ENCODE measurements at places on chromosomes 12 and 14.

DNA sequence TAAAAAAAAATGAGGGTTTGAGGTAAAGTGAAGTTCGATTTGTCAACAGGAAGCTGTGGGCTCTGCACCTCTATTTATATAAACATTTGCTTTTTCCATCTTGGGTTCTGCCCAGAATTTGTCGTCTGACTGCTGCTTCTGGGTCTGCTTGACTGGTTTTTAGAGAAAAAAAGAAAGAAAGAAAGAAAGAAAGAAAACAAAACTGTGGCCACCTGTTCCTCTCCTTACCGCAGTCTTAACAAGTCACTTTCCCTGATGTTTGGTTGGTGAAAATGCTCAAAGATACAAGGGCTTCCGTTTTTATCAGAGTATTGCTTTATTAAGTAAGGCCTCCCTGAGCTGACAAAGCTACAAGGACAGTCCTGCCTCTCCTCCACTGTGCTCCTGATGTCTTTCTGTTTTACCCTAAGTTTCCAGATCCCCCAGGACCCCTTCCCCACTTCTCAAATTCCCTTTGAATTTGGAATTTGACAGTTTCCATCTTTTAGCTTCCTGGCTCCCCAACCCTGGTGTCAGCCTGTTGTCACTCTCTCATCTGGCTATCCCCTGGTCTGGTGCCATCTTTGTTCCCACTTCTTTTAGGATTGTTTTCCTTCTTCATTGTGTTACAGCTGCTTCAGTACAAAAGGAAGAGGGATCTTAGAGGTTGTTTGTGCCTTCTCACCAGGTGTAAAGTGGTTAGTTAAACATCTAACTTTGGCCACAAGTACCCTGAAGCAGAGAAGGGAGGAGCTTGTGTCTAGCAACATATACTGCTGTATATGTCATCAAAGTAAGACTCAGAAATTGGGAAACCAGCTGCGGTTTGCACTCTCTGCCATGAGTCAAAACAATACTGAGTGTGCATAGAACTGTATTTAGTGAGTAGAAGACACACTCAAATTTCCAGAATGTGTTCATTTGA, 18.0 kb downstream of the MFAP5 start:
- no peak for DNase-seq

DNA sequence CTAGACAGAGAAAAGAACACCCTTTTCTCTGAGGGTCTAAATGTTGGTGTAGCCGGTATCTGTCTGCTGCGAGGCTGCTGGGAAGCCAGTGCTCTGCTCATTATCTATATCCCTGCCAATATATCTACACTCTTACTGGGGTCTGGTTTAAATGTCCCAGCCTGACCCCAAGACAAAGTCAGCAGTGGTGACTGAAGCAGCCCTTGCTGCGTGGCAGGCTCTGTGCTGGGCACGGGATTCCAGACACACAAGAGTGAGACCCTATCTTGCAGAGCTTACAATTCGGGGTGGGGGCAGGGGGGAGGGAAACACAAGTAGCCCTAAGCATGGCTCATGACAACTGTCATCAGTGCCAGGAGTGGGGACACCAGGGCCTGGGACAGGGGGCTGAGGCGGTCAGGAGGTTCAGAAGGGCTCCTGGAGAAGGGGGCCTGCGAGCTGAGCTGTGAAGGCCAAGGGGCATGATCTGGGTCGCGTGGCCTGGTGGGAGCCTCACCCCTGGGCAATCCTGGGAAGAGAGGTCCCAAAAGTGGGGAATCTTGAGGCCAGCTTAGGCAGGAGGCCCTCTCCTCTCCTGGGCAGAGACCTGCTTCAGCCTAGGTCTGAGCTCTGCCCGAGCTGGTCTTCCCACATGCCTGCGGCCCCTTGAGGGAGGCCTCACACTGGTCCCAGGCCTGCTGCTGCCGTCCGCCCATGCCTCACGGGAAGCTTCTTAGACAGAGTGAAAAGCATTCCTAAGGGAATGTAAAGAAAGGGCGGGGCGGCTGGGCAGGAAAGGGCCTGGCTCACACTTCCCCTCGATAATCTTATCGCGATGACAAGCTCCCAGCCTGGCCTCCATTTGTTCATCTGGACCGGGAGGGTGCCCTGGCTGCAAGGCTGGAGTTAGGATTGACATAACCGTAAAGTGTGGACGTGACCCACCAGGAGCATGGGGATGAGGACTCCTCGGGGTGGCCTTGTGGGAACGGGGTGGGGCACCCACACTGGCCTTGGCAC, 7.3 kb upstream of the RCOR1 start:
- no peak for DNase-seq

DNA sequence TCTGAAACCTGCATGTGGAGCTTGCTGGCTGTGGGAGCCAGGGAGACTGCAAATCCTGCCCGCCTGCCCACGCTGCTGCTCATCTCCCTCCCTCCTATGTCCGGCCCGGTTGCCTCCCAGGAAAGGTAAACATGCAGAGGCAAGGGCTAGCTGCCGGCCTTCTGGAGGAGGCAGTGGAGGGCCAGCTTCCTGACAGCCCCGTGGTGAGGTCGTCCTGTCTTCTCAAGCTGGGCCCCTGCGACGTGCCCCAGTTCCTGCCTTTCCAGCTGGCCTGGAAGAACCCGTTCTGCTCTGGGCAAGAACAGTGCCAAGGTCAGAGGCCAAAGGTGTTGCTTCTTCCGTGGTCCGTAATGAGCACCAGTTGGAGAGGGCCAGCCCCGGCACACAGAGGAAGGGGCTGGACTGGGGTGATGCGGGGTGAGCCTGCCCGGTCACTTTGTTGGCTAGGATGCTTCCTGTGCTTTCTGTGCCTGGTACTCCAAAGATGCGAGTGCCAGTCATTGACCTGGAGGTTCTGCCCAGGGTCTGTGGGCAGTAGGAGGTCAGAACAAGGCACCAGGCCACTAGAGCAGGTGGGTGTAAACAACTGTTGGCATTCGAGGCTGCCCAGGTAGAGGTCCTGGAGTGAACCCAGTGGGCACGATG, 25.3 kb downstream of the TPCN1 start:
- DNase-seq = peak; percentile 44

DNA sequence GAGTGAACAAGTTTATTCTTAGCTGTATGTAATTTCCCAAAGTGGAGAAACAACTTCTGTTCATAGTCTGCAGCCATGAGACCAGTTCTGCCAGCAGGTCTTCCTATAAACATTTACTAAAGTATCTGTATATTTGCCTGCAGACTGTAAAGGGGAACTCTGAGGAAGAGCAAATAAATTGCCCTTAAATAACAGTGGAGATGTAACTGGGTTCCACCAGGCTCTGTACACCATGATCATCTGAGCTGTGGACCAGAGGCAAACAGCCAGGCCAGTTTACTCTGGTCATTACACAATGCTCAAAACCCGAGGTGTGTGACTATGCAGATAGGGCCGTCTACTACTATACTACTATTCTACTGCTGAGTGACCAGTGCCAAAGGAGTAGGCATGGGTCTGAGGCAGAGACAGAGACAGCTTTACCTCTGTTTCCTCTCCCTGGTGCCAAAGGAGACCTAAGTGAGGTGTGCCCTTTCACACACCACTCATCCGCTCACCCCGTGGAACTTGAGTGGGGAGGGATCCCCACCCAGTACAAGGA, 21.1 kb upstream of the CERS5 start:
- DNase-seq = no peak

DNA sequence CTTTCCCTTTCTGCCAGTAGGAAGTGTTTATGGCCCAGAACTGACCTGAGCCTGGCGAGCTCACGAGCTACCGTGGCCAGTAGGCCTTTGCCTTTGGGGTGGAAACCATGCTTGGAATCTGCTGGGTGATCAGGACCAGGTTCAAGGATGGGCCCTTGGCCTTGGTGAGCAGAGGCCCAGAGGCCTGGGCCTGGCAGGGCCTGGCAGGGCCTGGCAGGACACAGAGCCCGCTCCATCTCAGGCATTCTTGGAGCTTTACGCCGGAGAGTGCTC, 184.8 kb upstream of the RTL1 start:
- no peak for DNase-seq

DNA sequence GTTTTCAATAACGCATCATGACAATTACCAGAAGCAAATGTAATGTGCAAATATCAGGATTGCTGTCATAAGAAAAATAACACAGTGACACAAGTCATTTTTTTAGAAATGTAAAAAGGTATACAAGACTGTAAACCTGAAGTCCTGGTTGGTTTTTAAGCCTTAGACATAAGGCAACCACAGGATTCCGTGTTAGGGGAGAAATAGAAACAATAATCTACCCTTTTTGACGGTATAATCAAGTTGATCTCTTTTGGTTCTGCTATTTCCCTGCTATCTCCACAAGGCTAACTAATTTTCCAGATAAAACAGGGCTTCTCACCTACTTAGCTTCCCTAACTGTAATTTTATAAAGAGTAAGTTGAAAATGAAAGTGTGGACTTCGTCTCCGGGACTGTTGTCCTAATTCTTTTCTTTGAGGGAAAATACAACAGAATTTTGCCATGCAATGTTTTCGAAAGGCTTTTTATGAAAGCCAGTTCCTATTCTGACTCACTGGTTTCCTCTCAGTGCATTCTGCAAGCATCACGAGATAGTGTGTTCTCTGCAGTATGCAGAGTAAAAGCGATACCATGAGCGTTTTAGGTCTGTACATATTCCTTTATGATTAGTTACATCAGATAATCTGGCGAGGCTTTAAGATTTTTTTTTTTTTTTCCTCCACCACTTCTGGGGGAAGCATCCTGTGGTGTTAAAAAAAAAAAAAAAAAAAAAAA, 10.6 kb downstream of the MYO1H start:
- no peak for DNase-seq

GRCh38 chr14:42198010-42198409, 591.3 kb downstream of the LRFN5 start:
- DNase-seq = no peak

DNA sequence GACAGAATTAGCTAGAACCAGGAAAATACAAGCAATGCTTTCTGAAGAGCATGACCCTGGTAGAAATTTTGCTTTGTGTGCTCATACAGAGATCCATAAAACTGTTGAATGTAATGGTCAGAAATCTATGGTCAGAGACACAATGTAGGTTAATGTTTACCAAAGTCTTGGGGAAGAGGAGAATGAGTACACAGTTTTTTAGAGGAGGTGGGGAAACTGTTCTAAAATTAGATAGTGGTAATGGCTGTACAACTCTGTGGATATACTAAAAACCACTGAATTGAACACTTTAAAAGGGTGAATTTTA, 109.5 kb upstream of the ARHGAP5 start:
- no peak for DNase-seq

- no peak for DNase-seq
Observed at GRCh38 chr12:31736472-31736871, 7.7 kb upstream of the AMN1 start.

GRCh38 chr14:57512220-57512619, 18.6 kb upstream of the CCDC198 start:
- peak; percentile 15 for DNase-seq

- DNase-seq = no peak
Observed at GRCh38 chr12:68602720-68603119, 8.0 kb upstream of the RAP1B start.

DNA sequence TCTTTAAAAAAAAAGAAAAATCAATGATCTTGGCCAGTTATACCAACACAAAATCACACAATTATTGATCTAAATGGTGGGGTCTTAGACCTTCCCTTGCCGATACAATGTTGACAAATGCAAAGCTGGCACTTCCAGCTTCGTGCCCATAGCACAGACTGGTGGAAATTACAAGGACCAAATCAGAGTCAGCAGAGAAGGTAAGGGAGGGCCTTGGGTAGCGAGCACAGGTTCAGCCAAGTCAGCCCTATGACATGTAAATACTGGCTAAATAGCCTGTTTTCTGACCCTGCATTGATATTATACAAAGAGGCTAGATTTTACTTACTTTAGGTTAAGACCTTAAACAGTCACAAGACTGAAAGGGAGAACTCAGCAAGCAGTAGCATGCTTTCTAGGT, 30.3 kb upstream of the WDR89 start:
- no peak for DNase-seq

DNA sequence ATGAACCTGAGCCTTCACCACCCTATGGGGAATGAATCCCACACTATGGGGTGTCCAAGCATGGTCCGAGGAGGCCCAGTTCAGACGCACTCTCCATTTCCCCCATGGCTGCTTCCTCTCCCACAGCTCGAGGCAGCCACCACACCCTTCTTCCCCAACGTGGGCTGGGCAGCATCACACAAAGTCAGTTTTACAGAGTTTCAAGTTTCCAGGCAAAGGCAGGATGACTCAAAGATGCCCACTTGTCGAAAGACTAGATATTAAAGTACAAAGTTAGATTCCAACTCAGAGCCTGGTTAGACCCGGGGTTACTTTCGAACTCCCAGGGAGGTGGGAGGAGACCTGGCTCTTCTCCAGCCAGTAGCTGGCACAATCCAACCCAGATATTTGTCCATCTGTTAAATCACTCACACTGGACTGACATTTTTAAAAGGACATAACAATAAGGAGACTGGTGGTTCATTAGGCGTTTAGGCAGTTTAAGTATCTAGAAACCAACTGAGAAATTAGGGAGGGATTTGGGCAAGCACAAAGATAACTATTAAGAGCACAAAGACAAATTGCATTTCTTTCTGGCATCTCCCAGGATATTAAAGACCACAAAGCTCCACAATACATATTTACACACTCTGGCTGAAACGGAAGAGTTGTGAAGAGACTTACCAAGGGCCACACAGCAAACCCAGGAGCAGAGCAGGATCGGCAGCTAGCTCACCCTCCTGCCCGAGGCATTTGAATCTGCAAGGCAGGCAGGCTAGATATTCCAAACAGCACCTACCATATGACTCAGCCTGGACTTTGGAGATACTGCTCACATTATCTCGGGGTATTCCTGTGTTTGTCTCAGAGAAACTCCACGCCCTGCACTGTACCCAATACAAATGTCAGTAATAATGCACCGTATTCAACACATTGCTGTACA, 34.8 kb downstream of the TMCC3 start:
- peak; percentile 35 for DNase-seq

DNA sequence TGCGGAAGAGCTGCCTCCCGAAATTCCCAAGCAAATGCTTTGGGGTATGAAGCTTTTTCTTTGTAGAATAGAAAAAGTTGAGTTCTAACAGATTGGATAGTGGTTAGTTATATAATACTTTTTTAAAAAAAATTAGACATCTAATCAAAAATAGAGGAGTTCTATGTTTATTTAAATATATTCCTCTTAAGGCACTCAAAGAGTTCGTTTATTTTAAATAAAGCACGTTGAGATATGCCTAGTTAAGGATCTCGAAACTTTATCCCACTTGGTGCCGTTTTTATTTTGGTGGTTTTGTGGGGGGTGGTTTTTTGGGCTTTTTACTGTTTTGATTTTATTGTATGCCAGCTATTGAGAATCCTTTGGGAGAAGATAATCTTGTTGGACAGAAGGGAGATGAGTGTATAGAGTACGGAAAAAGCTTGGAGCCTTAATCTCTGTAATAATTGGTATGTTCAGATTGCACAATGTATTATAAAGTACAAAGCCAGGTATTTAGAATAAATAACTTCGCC, 10.7 kb upstream of the SNAPC1 start:
- no peak for DNase-seq
